ENCODE measurements at places on chromosomes 11 and 22.

- DNase-seq: no peak
Measured at GRCh38 chr22:29948385-29948769, 65.4 kb downstream of the MTMR3 start.

DNA sequence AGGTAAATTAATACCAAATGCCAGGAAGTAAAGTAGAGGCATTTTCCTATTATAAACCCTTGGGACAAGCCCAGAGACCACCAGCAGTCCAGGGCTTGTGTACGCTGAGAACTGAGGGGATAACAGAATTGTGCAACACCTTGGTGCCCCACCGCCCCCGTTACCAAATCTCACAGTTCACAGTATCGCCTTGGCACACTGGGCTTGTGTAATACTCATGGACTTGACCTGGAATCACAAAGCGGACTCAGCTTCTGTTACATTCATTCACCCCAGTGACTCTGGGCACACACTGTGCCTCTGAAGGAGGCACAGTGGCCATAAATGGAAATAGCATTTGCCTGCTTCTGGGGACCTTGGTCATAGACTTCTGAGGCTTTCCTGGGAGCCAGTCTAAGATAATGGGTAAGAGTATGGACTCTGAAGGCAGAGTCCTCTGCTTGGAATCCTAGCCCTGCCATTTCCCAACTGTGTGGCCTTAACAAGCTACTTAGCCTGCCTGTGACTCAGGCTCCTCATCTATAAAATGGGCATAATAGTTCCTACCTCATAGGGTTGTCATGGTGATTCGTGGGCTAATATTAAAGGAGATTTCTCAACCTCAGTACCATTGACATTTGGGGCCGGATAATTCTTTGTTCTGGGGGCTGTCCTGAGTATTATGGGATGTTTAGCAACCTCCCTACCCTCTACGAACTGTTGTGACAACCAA, 53.7 kb downstream of the TIMP3 start:
- DNase-seq: no peak

DNA sequence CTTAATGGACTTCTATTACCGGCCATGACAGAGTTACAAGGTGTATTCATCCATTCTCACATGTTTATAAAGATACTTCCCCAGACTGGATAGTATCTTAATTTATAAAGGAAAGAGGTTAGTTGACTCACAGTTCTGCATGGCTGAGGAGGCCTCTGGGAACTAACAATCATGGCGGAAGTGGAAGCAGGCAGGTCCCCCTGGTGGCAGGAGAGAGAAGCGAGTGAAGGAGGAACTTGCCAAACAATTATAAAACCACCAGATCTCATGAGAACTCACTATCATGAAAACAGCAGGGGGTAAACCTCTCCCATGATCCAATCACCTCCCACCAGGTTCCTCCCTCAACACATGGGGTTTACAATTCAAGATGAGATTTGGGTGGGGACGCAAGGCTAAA, 170.0 kb upstream of the PDGFD start:
- no peak for DNase-seq

DNA sequence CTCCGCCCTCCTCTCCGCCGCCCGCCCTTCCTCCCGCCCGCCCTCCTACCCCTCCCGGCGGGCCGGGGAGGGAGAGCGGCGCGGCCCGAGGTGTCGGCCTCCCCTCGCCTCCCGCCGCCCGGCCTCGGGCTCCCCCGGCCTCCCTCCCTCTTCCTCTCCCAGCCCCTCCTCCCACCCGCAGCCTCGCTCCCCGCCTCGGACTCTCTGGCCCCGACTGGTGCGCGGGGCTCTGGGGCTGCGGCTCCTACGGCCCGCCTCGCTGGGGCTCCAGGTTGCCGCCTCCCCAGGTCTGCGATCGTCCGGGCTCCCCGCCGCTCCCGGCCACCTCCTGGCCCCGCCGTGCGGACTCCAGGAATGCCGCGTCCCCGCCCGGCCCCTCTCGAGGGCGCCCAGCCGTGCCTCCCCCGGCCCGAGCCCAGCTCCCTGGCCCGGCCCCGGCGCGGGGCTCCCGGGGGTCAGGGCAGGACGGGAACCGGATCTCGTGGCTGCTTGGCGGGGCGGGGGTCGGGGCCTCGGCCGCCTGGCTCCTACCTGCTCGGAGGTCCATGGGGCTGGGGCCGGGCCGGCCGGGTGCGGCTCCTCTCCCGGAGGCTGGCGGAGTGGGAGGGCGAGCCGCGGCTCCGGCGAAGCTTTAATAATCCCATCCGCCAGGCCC, at the start of gene CLCF1:
Gene CLCF1 (minus strand): TSS at position 606 of the 655 bp plus-strand sequence. CDS start 59 bp downstream, at position 547.
- no peak for DNase-seq

DNA sequence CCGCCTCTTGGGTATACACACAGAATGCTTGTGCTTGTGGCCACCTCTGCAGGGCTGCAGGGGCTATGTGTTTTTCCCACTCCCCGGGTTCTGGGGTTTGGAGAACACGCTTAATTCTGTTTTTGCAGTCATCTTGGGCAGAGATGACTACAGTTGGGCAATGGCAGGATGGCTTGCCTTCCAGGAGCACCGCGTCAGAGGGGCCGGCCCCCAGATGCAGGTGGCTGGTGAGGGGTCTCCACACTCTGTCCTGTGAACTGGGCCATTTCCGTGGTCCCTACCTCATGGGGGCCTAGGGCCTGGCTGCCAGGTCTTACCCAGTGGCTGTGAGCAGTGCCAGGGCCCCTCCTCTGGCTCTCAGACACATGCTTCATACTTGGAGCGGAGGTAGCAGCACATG, 68.3 kb downstream of the CTTN start:
- no peak for DNase-seq

DNA sequence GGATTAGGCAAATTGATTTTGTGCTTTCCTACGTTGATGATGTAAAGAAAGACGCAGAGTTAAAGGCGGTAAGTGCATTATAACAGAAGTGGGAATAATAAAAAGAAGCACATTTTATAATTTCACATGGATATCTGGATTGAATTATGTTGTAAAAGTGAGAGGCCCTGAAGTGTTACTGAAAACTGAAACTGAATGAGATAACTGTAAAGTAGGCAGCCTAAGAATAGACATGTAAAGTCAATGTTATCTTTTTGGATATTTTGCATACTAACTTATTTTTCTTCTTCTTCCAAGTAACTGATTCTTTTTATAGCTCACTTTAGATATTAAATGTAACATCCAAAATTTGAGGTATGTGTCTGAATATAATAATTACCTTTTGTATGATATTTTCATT, 28.3 kb downstream of the ANO5 start:
- no peak for DNase-seq

GRCh38 chr22:29628996-29629902, 25.8 kb downstream of the NF2 start:
- DNase-seq: no peak

DNA sequence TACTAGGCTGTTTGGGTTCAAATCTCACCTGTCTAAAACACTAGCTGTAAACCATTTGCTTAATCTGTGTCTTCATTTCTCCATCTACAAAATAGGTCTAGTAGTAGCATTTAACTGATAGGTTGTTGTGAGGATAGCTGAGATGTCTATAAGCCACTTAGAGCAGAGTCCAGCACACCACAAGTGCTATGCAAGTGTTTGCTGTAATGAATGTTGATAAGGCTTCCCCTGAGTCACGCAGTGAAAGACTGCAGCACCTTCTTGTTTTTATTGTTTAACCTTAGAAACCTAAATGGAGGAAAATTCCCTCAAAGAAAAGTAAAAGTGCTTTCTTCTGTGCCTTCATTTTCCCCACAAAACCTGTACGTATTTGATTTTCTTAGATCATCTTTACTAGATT, 23.1 kb upstream of the LDHA start:
- no peak for DNase-seq

DNA sequence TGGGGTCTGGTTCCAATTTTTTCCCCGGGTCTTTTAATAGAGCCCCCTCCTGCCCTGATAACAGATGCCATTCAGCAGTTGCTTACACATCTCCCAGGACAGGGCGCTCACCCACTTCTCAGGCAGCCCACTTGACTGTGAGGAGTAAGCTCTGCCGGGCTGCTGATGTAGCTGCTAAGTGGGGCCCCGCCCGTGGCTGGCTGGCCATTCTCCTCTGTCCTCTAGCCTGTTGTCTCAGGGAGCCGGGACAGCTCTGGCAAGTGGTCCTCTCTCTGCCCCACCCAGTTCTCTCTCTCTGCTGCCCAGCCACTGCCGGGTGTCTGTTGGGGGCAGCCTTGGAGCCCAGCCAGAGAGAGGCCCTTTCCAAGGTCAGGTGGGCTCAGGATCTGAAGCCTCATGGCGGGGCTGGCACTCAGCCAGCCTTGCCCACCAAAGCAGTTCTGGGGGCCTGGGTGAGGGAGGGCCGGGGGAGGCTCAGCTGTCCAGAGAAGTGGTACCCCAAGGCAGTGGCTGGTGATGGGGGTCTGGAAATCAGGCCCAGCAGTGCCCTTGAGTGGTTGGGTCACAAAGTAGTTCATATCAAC, 8.9 kb downstream of the KCNJ4 start:
- DNase-seq: no peak

GRCh38 chr11:12731841-12732336, 57.7 kb downstream of the TEAD1 start:
- no peak for DNase-seq

DNA sequence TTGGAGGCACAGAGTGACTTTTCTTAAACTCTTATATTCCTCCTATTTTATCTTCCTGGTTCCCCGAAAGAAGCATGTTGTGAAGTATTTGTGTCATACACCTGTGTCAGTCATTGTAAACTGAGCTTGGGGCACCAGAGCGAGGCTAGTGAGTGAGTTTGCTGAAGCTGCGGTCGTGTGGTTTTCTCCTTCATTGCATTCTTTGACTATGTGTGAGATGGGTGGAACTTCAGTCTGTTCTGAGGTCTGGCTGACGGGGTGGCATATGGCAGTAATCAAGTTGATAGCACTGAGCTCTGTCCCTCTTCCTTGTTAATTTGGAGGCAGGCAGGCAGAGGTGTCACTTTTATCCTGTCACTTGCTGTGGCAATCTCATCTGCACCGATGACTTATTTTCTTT, 4.2 kb downstream of the VPS26B start:
- peak; percentile 47 for DNase-seq

GRCh38 chr22:37409459-37410050, 17.7 kb downstream of the ELFN2 start:
- DNase-seq: no peak

DNA sequence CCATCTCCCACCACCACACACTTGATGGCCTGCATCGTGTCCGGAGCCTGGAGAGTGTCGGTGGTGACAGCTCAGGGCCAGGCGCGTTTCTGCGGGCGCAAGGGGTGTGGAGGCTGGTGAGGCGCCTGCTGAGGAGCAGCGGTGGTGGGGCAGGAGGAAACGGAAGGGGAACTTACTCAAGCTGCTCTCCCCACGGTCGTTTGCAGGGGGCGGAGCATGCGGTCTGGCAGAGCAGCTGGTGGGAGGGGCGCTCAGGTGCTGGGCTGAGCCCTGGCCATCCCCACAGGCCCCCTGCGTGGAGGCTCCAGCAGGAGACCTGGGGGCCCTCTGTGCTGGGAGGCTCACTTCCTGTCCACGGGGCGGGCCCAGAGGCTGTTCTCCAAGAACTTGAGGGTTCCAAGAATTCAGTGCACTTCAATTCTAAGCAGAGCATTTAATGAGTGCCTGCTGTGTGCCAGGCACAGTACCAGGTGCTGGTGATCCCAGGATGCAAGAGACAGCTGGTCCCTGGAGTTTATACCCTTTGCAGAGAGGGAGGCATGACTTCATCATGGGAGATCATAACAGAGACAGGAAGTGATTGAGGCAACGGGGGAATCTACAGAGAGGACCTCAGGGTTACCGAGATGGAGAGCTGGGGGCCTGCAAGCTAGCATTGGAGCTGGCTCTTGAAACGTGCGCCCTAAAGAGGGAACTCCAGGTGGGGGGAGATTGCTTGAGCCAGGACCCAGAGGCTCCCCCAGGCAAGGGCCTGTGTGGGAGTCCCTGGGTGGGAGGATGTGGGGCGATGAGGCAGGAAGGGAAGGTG, at the start of gene RAC2:
Gene RAC2 (minus strand): TSS at position 156 of the 808 bp plus-strand sequence. CDS start 121 bp downstream, at position 35.
- DNase-seq: peak; percentile 88

DNA sequence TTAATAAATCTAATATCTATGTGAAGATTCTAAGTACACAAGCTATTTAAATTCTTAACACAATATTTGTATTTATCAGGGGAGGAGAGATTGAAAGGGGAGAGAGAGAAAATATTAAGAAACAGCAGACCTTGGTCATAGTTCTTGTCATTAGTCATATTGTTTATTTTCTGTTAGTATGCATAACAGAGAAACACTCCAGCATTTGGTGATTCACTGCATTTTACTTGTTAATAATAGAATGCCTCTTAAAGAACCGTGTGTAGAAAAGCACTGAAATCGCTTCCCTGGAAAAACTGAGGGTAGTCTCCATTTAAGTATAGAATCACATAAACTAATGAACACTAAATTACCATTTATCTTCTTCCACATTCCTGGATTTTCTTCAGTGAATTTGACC, 122.7 kb upstream of the TRPC6 start:
- DNase-seq: no peak

- no peak for DNase-seq
Measured at GRCh38 chr11:62804310-62805075, 747 bp downstream of the NXF1 start.

DNA sequence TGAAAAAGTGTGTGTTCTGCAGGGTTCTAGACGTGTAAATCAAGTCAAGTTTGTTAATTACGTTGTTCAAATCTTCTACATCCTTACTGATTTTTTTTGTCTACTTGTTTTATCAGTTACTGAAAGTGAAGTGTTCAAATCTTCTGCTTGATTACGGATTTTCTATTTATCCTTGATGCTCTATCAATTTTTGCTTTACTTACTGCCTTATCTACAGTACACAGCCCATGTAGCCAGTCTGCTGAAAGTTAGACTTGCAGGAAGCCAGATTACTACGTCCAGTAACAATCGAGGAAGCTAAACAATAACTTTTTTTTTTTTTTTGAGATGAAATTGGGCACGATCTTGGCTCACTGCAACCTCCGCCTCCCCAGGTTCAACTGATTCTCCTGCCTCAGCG, 15.6 kb upstream of the C11orf24 start:
- no peak for DNase-seq

DNA sequence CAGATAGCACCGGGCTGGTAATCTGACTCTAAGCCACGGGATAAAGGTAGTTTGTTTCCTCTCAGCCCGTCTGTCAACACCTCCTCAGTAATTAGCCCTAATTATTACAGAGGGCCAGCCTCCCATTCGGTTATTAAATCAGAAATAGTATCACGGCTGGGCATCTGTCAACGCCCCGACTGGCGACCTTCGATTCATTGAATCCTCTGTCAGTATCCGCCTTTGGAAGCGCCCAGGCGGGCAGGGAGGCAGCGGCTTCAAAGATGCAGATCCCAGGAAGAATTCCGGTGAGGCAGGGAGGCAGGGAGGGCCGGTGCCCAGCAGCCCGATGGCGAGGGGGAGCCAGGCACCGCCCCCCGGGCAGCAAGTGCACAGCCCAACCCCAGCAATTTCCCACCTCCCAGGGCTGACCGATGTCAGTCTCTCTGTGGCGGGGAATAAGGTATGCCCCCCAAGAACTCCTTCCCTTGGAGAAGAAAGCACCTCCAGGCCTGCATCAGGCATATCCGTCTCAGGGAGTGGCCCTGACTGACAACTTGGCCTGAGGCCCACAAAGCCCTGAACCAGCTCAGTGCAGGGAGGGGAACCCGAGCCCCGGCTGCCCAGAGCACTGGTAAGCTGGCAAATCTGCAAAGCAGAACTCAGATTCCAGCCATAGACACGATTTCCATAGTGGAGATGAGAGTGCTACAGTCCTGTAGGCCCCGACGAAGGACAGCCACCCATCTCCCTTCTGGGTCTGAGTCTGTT, 11.4 kb downstream of the GNB1L start:
- DNase-seq: no peak
